Uterus (tissue), 4 donors: ENCODE measurements at places on chromosomes 12 and 14.

GRCh38 chr12:113169697-113170096, 15.6 kb downstream of the DDX54 start:
- DNase-seq: no peak

DNA sequence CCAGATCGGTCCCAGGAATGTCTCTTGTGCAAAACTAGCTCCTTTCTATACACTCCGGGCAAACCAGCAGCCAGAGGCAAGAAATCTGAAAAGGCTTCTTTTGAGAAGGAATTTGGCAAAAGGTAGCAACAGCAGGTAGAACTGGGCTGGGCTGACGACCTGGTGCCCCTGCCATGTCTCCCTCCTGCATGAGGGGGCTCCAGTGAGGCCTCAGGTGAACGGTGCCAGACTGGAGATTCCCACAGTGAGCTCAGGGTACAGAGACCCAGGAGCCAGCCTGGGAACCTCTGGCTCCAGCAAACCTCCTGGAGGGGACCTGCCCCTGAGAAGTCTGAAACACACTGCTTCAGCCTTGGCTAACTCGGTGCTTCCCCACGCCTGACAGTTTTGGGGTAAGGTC, 10.8 kb downstream of the ITPK1 start:
- no peak for DNase-seq

DNA sequence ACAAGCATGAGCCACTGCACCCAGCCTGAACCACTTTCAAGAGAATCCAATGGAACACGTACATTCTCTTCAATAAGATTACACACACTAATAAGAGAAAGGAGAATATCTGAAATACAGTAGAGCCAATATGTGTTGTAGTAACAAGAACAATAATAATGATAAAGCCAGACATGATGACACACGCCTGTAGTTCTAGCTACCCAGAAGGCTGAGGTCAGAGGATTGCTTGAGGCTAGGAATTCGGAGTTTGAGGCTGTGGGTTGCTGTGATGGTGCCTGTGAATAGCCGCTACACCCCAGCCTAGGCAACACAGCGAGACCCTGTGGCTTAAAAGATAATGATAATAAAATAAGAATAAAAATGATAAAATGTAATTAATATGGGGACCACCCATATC, 15.6 kb downstream of the APOBEC1 start:
- DNase-seq: no peak

GRCh38 chr12:13094367-13094766, 9.1 kb downstream of the GSG1 start:
- DNase-seq: no peak

DNA sequence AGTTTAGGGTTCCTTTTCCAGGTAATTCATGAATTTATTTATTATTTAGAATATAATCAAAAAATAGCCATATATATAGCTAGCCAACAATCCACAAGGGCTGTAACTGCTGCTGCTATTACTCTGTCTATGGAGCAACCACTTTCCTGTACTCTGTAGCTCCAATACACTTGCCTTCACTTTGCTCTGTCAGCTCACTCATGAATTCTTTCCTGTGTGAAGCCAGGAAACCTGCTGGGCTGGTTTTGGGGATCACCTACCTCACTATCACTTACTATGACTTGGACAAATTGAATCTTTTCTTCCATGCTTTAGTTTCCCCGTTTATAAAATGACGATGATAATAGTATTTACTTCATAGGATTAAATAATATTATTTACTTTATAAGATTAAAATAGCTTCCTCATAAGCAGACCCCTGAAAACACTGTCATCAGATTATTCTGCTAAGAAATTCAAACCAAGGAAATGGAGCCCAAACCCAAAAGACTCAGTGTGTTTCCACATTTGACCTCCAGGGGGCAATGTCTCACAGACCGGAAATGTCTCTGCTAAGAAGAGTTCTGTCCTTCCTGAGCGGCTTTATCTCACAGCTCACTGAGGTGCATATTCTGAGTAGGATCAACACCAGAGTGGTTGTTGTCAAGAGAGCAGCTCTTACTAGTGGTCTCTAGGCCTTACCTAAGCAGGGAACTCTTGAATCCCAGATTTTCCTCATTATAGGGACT, 457.1 kb downstream of the DAD1 start:
- DNase-seq: no peak

DNA sequence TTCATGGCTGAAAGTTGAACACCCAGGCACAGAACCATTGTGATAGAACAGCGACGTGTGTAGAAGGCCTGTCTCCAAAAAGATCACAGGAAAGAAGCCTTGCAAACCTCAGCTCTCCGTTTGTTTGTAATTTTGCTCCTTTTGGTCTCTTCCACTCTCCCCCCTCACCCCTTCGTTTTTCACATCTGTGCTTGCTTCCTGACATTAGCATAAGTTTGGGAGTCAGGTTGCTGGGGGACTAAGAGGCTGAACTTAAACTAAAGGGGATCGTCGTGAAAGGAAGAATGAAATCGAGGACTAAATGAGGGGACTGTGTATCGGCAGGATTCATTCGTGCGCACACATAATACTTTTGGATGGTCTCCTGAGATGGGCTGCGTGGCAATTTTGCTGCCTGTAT, 200.6 kb downstream of the BCAT1 start:
- DNase-seq: no peak

- DNase-seq: no peak
Observed at GRCh38 chr12:31966558-31967205, 7.5 kb downstream of the RESF1 start.

DNA sequence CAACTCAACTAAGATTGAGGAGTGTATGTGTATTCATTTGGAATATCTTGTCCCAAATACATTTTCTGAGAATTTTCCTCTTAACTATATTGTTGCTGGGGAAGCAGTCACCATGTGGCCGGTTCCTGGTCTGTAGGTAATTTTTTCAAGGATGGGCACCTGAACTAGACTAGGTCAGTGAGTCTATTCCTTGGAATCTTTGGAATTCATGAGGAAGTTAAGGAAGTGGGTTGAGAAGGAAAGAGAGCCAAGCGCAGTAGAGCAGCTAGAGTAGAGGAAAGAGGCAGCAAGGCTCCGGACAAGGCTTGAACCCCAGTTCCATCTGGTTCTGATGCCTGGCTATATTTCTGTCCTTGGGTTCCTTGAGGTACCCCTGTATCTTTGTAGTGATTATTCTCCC, 183.7 kb downstream of the DACT1 start:
- no peak for DNase-seq

DNA sequence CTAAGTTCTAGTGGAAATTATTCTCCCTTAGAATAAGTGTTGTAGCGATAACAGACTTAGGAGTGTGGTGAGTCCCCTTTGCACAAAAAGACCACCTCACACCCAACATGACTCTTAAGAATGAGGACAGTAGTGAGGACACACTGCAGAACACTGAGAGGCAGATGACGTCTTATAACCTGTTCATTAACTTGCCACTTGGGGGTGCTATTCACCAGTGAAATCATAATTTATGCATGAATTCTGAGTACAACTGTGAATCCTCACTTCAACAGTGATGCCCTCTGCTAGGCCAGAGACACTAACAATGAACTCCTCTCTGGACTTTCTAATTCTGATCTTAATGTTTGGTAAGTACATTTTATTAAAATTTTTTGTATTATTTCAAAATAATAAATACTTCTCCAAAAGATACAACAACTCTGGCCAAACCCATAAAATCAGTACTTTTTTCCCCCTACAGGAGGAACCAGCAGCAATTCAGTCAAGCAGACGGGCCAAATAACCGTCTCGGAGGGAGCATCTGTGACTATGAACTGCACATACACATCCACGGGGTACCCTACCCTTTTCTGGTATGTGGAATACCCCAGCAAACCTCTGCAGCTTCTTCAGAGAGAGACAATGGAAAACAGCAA, 274.7 kb downstream of the DAD1 start:
- DNase-seq: peak; percentile 15

DNA sequence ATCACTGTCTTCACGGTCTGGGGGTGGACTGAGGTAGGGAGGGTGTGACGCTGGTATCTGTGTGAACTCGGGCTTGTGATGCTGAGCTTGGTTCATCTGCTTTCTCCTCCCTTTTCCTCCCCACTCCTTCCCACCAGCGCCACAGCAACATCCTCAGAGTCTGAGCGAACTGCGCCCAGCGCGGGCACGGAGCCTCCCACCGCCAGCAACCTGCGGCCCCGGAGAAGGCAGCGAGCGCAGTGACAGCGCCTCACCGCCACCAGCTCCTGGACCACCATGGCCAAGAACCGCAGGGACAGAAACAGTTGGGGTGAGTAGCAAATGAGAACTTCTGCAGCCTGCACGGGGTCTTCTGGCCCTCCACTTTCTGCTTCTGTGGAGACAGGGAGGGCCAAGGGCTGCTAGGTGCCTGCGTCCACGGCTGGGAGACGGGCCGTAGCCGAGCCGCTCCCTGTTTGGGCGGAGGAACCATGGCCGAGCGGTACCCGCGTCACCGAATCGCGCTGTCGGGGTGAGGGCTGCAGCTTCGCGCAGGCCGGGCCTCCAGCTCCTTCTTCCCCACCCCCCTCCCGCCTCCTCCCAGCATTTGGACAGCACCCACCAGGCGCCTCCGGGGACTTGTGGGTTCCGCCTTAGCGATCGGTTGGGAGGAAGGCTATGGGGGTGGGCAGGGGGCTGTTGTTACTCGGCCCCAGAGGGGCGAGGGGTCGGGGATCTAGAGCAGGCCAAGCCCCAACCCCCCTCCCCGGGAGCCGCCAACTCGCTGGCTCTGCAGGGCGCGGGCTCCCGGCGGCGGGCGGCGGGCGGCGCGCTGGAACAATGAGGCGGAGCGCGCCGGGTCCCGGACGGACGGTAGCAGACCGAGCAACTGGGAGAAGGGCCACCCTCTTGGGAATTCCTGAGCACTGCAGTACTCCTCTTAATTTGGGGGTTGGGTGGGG, at the start of gene ATL1:
TSS of gene ATL1 (plus strand) at position 156 of the 941 bp plus-strand sequence. CDS start at position 277, 121 bp downstream.
- DNase-seq: peak; percentile 73

GRCh38 chr12:96263449-96263902, 69.3 kb downstream of the ELK3 start:
- DNase-seq: no peak

GRCh38 chr14:90062127-90062794, 467 bp downstream of the KCNK13 start:
- no peak for DNase-seq

GRCh38 chr12:27965966-27966365, 6.6 kb downstream of the PTHLH start:
- DNase-seq: no peak

GRCh38 chr14:33999771-34000291, 49.0 kb upstream of the EGLN3 start:
- no peak for DNase-seq

GRCh38 chr12:22615963-22616501, 8.9 kb upstream of the ETNK1 start:
- DNase-seq: no peak

- no peak for DNase-seq
Observed at GRCh38 chr12:1838205-1838993, 18.0 kb downstream of the LRTM2 start.
